ENCODE measurements at places on chromosomes 16 and 17.
A peak's percentile ranks its signal among the peaks of the same experiment; 100 is the strongest.

- DNase-seq = no peak
Measured at GRCh38 chr16:27291106-27291505, 22.5 kb upstream of the NSMCE1 start.

- no peak for DNase-seq
Measured at GRCh38 chr16:10408824-10409381, 23.0 kb downstream of the ATF7IP2 start.

GRCh38 chr17:73262676-73263642 is 1.3 kb upstream of the CPSF4L start:
- DNase-seq = no peak

- peak; percentile 17 for DNase-seq
Measured at GRCh38 chr17:44779211-44780025, 20.6 kb downstream of the ADAM11 start.

DNA sequence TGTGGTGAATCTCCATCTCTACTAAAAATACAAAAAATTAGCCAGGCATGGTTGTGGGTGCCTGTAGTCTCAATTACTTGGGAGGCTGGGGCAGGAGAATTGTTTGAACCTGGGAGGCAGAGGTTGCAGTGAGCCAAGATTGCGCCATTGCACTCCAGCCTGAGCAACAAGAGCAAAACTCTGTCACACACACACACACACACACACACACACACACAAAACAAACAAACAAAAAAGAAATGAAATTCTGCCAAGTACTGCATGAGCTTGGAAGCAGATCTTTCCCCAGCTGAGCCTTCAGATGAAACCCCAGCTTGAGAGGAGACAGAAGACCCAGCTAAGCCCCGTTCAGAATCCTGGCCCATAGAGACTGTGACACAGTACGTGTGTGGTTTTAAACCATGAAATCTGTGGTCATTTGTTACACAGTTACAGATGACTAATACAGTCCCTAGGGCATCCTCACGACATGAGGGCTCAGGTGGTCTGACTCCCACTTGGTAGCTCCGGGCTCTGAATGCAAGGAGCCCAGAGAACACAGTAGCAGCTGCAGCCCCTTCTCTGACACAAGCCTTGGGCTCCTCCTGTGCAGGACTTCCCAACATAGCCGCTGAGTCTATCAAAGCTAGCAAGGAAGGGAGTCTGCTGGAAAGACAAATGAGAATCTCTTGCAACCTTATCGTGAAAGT is 132.8 kb downstream of the SEC14L1 start:
- no peak for DNase-seq

DNA sequence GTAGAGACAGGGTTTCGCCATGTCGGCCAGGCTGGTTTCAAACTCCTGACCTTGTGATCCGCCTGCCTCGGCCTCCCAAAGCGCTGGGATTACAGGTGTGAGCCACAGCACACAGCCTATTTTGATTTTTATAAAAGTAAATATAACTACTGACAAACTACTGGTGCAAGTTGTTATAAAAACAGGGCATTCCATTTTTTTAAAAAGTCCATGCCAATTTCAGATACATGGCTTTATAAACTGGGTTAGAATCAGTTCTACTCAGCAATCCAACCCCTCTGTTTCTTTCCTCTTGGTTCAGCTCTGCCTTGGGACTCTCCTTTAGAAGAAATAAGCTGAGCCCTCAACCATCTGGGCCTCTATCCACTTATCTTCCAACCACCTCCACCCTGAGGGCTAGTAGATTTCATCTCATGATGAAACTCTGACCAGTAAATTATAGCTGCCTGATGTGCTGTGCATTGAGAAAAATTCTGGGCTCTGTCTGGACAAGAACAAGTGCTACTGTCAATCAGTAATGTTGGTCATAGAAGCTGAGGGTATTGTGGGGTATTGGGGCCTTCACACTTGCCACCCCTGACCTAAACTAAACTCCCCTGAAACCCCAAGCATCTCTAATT is 10.2 kb downstream of the RANBP10 start:
- no peak for DNase-seq

GRCh38 chr16:5026664-5027063 is 7.1 kb downstream of the NAGPA start:
- no peak for DNase-seq

- DNase-seq = no peak
Measured at GRCh38 chr16:64132759-64133361, 989.0 kb downstream of the CDH11 start.

DNA sequence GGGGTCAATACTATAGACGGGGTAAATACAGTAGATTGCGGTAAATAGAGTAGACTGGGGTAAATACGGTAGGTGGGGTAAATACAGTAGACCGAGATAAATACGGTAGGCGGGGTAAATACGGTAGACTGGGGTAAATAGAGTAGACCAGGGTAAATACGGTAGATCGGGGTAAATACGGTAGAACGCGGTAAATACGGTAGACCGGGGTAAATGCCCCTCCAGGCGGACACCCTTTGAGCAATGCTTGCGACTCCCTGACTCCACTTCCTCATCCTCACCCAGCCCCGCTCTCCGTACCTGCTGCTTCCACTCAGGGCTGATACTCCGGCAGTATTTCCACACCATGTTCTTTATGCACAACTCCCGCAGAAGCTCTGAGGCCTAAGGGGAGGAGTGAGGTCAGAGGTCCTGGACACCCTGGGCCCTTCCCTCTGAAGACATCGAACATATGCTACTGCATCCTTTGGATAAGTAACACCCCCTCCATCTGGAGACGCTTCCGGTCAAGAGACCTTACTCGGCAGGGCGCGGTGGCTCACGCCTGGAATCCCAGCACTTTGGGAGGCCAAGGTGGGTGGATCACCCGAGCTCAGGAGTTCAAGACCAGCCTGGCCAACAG is 13.3 kb upstream of the CRK start:
- no peak for DNase-seq

- no peak for DNase-seq
Measured at GRCh38 chr16:727291-727977, 528 bp downstream of the HAGHL start.

GRCh38 chr17:7844292-7845154 is 10.3 kb upstream of the TMEM88 start:
- DNase-seq = peak; percentile 68

DNA sequence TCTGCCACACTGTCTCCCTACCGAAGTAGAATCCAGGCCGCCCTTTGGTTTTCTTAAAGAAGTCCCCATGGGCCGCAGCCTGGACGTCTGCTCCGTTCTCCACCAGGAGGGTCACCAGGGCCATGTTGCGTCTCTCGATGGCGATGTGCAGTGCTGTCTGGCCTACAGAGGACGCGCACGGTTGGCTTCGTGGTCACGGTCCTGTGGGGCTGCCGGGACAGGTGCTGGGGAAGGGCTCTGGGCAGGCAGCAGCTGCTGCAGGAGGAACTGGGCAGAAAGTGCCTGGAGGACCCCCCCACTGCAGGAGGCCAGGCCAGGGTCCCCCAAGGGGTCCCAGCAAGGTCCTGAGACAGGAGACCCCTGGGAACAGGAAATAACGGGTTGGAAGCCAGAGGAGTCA is 19.0 kb downstream of the TRPV1 start:
- DNase-seq = no peak

- peak; percentile 56 for DNase-seq
Measured at GRCh38 chr17:10063730-10064241, 134.6 kb downstream of the GAS7 start.

DNA sequence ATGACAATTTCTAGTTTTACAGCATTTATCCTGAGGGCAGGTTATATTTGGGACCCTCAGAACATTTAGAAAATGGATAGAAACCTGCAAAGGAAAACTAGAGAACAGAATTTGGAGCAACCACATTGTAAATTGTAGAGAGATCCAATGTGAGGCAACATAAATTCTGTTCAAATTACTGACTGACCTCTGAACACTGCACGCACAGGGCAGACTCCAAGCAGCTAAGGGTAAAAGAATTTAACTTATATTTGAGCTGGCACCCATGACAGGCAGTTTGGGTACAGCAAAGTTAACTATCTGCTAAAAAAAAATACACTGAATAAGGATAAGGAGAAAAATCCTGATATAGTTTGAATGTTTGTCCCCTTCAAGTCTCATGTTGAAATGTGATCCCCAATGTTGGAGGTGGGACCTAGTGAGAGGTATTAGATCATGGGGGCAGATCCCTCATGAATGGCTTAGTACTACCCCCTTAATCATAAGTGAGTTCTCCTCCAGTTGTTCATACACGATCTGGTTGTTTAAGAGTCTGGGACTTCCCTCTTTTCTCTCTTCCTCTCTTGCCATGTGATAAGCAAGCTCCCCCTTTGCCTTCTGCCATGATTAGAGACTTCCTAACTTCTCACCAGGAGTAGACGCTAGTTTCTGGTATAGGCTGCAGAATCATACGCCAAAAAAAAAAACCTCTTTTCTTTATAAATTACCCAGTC is 75.7 kb downstream of the FBXL20 start:
- no peak for DNase-seq

DNA sequence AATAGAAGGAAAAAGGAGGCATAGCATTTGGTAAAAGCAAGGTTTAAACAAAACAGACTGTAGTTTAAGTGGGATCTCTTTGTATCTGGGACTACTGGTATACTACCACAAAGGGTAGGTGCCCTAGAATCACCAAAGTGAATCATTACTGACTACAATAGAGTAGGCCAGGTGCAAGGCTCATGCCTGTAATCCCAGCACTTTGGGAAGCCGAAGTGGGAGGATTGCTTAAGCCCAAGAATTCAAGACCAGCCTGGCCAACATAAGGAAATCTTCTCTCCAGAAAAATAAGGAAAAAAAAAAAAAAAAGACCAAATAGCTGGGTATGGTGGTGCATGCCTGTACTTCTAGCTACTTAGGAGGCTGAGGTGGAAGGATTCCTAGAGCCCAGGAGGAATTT is 60.8 kb upstream of the CORO6 start:
- no peak for DNase-seq

DNA sequence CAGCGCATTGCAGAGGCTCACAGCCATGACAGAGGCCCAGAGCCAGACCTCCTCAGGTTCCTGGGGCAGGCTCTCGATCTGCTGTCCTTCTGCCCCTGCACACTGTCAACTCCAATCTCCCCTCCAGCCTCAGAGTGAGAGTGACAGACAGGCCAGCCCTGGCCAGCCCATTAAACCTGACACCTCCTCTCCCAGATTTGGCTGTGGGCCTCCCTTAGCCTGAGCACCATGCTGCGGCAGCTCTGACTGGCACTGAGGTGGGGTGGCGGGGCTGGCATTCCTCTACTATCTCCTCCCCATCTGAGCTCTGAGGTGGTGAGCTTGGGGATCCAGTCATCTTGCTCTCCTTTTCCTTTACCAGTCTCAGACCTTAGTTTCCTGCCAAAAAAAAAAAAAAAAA is 15.5 kb upstream of the C1QL1 start:
- DNase-seq = no peak

Data from GM12878 (cell line).